ENCODE measurements at places on chromosomes 4 and X.

- DNase-seq = no peak
Observed at GRCh38 chrX:15340867-15341266, 5.5 kb upstream of the PIGA start.

GRCh38 chr4:180057891-180058671, 2185.1 kb upstream of the TENM3 start:
- no peak for DNase-seq

DNA sequence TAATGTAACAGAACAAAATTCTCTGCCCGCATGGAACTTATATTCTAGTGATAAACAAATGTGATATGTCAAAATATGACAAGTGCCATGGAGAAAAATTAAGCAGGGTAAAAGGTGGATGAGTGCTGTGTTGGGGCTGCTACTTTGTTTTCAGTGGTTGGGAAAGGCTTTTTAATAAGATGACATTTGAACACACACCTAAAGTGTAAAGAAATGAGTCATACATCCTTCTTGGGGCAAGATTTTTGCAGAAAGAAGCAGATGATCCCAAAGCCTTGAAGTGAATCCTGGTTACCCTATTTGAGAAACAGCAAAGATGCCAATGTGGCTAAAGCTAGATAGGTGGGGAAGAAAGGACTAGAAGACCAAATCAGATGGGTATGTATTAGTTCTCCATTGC, 564.1 kb downstream of the INPP4B start:
- no peak for DNase-seq

GRCh38 chr4:118734491-118735205, 49.5 kb downstream of the METTL14 start:
- no peak for DNase-seq

- DNase-seq = no peak
Observed at GRCh38 chrX:112163906-112164305, 81.3 kb upstream of the TRPC5 start.

DNA sequence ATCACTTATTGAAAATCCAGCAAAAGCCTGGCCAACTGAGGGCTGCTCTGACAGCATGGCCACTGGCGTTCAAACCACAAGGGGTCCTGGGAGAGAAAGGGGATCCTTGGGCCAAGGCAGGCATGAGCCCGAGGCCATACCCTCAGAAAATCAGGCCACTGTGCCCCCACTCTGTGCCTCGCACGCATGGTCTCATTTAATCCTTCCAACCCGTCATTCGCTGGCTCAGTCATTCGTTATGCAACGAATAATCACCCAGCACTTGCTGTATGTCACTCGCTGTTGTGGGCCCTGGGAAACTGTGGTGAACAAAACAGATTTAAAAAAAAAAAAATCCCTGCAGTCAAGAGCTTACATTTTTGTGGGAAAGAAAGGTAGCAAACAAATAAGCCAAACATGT, 112.7 kb downstream of the BCOR start:
- no peak for DNase-seq

DNA sequence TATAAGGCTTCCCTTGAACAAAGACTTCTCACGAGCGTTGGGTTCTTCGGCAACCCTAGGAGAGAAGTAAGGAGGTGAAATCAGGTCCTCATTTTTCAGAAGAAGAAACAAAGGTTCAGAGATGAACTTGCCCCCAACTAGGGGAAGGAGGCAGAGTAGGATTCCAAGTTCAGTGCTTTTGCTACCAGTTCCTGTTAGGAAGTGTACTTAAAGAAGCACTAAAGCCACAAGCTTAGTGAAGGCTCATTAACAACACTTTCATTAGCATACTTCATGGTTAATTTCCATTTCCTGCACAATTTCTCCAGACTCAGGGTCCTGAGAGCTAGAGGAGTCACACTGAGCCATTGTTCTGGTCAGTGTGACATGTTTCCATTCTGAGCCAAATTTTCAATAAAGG, 52.1 kb downstream of the VSIG4 start:
- no peak for DNase-seq

DNA sequence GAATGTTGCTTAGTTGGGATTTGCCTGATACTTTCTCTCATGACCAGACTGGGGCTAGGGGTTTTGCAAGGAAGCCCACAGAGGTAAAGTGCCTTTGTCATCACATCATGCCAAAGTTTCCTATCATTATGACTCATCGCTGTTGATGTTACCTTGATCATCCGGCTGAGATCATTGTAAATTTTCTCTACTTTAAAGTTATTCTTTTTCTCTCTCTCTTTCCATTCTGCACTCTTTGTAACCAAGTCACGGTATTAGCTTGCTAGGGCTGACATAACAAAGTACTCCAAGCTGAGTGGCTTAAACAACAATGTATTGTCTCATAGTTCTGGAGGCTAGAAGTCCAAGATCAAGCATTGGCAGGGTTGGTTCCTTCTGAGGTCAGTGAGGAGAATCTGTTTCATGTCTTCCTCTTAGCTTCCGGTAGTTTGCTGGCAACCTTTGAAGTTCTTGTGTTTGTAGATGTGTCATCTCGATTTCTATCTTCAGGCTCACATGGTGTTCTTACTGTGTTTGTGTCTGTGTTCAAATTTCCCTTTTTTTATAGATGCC, 113.0 kb downstream of the DTHD1 start:
- DNase-seq = no peak

DNA sequence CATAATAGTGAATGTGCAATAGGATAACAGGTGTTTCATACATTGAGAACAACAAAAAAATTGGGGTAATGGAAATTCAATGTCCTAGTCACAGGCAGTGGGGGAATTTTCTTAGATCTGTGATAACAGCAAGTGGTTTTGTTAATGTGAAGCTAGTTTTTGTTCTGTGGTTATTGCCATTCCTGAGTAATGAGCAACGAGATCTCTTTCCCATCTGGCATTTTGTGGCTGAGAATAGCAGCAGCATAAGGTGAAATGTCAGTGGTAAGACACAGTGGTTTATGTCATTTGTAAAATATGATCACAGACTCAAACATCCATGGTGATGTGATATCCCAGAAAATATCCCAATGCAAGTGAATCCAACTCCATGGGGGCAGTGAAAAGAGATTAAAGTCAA, 497.5 kb downstream of the KCNIP4 start:
- no peak for DNase-seq

GRCh38 chr4:187387739-187388138, 607.8 kb upstream of the ZFP42 start:
- DNase-seq = no peak

- peak; percentile 51 for DNase-seq
Observed at GRCh38 chr4:120071192-120071795, 4.6 kb upstream of the MAD2L1 start.

DNA sequence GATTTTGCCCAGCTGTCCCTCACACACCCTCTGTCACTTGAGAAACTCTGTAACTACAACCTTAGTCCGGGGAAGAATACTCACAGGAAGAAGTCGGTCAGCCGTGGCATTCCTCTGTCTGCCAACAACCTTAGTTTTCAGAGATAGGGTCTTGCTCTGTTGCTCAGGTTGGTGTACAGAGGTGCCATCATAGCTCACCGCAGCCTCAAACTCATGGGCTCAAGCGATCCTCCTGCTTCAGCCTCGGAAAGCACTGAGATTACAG, 12.2 kb upstream of the SPCS3 start:
- no peak for DNase-seq

GRCh38 chr4:149885896-149886295, 70.3 kb upstream of the IQCM start:
- no peak for DNase-seq

DNA sequence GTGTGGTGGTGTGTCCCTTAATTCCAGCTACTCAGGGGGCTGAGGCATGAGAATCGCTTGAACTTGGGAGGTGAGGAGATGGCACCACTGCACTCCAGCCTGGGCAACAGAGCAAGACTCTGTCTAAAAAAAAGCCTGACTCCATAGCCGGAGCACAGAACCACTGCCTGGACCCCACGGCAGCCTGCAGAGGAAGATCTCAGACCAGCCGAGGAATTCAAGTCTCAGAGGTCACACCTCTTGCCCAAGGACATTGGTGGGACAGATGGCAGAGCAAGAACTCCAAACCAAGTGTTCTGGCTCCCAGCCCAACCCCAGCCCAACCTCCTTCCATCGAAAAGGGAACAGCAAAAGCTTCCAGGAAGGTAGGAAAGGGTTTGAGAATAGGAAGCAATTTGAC, 70.8 kb downstream of the SMIM20 start:
- no peak for DNase-seq

GRCh38 chr4:60368986-60369385, 831.1 kb upstream of the ADGRL3 start:
- no peak for DNase-seq

DNA sequence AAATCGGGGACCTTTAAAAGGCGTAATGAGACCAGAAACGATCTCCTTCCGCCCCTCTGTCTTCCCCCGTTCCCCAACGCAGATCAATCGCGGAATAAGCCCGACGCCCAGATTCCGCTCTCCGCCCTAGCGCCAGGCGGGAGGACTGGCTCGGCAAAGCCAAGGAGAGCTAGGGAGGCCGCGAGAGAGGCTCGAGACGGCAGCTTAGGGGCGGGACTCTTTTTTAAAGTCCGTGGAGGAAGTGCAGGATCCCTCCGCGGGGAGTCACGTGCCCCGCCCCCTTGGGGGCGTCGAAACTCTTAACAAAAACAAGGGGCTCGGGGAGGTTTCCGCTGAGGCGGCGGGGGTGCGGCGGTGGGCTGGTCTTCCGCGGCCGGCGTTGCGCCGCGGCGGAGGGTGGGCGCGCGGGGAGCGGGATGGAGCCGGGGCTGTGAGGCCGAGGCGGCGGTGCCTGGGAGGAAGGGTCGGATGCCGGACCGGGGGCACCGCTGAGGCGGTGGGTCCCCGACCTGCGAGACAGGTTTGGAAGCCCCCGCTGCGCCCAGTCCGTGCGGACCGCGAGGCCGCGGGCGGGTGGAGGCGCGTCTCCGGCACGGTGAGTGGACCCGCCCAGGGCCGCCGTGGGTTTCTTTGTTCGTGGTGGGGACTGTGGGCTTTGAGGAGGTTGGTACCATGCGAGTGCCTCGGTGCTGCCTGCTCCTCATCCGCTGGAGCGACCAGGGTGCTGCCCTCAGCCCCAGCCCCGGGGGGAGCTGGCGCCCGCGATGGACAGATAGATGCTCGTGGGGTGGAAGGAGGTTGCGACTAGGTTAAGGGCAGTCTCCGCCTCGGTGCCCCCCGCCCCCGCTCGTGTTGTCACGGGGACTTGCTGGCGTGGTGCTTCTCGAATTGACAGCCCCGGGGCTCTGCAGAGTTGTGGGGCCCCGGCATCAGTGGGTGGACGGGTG, at the start of gene CCNG2:
TSS of gene CCNG2 (plus strand) at position 296 of the 947 bp plus-strand sequence. CDS start 1,326 bp downstream, outside the sequence.
- DNase-seq = peak; percentile 92

DNA sequence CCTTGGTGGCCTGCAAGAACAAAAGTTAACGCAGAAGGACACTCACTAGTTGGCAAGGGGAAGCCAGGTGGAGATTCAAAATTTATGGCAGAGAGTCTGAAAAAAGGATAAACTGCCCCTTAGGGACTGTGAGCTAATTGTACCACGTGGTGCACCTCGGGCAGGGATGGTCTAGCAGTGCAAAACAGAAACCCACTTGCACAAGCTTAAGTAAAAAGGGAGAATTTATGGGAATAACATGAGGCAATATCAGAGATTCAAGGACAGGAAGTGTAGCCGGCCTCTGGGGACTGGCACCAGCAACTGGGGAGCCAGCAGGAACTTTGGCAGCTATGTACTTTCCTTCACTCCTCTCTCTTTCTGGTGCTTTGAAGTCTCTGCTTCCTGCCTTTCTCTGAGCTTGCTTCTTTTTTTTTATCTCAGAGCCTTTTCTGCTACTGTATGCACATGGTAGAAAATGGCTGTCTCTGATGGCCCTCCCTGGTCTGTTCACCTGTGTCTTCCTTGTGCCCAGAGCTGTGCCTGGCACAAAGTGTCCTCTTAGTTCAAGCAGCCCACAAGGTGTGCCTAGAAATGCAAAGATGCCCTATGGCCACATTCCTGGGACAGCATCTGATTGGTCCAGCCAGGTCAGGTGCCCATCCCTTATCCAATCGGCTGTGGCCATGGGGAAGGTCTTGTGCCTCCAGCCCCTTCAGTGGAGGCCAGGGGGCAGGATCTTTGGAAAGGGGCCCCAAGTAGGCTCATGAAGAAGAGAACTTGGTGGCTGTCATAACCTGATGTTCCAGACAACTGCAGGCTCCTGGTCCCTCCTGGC, 114.8 kb upstream of the ATP6AP2 start:
- no peak for DNase-seq

GRCh38 chr4:67879486-67879885, 4.3 kb downstream of the TMPRSS11D start:
- no peak for DNase-seq

GRCh38 chrX:48938721-48939425, 18.5 kb downstream of the OTUD5 start:
- no peak for DNase-seq

- DNase-seq = no peak
Observed at GRCh38 chrX:2696698-2697215, 5.7 kb downstream of the CD99 start.

All from NCI-H345 (cell line).